ENCODE measurements at places on chromosomes 6 and 20. TPM values are rescaled to one million over a fixed set of nuclear protein-coding genes. Genes with fewer than 3 reads are reported as not detected.

GRCh38 chr20:24871480-24872213, 77.4 kb upstream of the CST7 start:
- H3K36me3 ChIP-seq, result no peaks in the 10 kb centered on the region

- no peaks in the 10 kb centered on the region for H3K36me3 ChIP-seq
- no peak for DNase-seq
- H3K27ac ChIP-seq, result no peak overlapping the region
- H3K4me1 ChIP-seq, result peaks cover 12% of the 10 kb centered on the region
- no peak overlapping the region for H3K4me3 ChIP-seq
Measured at GRCh38 chr20:61767761-61768494, 297.8 kb downstream of the TAF4 start.

DNA sequence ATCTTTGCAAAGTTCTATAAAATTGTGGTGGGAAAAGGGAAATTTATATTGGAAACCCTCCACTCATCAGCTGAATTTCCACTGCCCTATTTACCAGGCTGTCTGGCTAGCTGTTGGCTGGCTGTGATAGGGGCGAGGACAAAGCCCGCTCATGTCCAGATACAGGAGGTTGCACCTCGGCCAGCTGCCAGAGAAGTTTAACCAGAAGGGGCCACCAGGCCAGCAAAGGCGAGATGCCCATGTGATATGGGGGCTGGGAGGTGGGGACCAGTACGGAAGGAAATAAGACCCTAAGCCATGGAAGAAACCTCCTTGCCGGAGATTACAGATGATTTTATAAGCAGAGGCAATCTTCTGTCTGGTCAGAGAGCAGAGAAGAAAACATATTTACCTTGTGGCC, 143.8 kb downstream of the FNDC1 start:
- DNase-seq, result no peak
- no peaks in the 10 kb centered on the region for H3K27me3 ChIP-seq
- H3K4me3 ChIP-seq, result no peak overlapping the region
- no peaks in the 10 kb centered on the region for H3K36me3 ChIP-seq
- H3K4me1 ChIP-seq, result peaks cover 20% of the 10 kb centered on the region

DNA sequence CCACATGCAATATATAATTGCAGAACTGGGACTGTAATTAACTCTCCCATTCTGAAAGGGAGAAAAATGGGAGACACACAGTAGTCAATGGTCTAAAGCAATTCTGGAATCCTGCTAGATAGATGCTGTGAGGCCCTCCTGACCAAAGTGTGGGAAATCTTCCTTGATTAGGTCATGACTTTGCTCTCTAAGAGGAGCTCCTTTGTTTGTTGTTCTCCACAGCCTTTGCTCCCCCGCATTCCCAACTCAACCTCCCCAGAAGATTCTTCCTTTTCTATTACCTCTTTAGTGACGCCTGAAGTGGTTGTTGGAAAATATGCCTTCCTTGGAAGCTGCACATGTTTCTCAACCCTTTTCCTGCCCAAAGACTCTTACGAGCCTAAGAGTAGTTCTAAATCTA, 28.8 kb upstream of the LIN28B start:
- DNase-seq, result no peak
- H3K36me3 ChIP-seq, result no peaks in the 10 kb centered on the region
- H3K4me1 ChIP-seq, result no peaks in the 10 kb centered on the region
- no peak overlapping the region for H3K4me3 ChIP-seq
- H3K27ac ChIP-seq, result no peak overlapping the region

DNA sequence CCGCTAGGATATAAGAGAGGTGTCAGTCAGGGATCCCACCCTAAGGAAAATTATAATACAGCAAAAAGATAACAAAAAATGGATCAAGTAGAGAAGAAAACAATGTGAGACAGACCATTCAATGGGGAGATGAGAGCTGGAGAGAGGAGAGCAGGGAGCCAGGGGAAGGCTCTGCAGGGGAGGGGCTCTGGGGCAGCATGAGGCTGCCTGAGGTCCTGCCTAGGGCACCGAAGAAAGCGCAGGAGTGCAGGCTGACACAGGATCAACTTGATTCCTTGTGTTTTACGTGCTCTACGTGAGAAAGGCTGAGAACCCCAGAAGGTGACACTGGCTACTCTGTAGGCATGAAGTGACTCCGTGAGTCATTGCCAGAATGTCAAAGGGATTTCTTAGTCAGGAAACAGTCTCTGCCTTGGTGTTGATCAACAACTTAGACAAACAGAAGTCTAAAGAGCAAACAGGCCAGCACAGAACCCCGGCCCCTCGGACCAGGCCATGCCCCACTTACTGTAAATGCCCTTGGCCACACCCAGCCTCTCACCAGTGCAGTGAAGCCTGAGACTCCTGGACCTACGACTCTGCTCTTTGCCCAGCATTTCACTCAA, 290.1 kb upstream of the PRDM1 start:
- H3K4me3 ChIP-seq, result no peak overlapping the region
- no peak overlapping the region for H3K27ac ChIP-seq
- no peak for DNase-seq
- no peaks in the 10 kb centered on the region for H3K27me3 ChIP-seq
- H3K36me3 ChIP-seq, result no peaks in the 10 kb centered on the region
- peaks cover 17% of the 10 kb centered on the region for H3K4me1 ChIP-seq

GRCh38 chr6:3766214-3766613, 14.7 kb upstream of the PXDC1 start:
- H3K4me3 ChIP-seq, result no peak overlapping the region
- H3K27ac ChIP-seq, result no peak overlapping the region
- H3K36me3 ChIP-seq, result no peaks in the 10 kb centered on the region

- peak overlapping the region; percentile 71 for H3K4me3 ChIP-seq
- peaks cover 22% of the 10 kb centered on the region for H3K4me1 ChIP-seq
- peak; percentile 65 for DNase-seq
- H3K27me3 ChIP-seq, result no peaks in the 10 kb centered on the region
- no peaks in the 10 kb centered on the region for H3K36me3 ChIP-seq
Measured at GRCh38 chr6:53793318-53794136, 1.3 kb upstream of the LRRC1 start.

- no peaks in the 10 kb centered on the region for H3K27me3 ChIP-seq
- H3K27ac ChIP-seq, result no peak overlapping the region
- H3K4me3 ChIP-seq, result no peak overlapping the region
- no peaks in the 10 kb centered on the region for H3K36me3 ChIP-seq
Measured at GRCh38 chr20:4059606-4060005, 44.2 kb upstream of the RNF24 start.

CD24 gene
- total RNA-seq, result 604 TPM

TP53TG5 gene
- total RNA-seq, result not detected

TPD52L1 gene
- total RNA-seq, result not detected

HTR1E gene
- not detected for total RNA-seq

FAM120B gene
- 32.1 TPM for total RNA-seq

Data from Karpas-422 (cell line).